ENCODE measurements at places on chromosomes 3 and 15.

DNA sequence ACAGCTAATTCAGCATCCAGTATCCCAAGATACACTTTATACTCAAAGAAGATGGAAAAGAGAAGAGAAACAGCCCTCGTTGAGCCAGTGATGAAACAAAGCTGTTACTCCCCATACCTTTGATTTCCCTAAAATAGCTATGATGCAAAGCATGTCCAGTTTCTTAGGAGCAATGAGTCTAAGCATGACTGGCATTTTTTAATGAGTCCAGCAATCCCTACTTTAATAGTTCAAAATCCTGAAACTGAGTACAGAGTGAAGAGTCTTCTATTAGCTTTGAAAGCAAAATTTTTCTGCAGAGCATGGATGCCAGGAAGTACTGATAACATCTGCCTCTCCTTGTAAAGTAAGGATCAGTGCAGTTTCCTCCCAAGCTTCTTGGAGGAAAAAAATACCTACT, 302.7 kb downstream of the IL5RA start:
- DNase-seq: no peak

- no peak for DNase-seq
These were observed 356.3 kb upstream of the PROK2 start for GRCh38 chr3:72141264-72141663.

GRCh38 chr3:190807719-190808375, 54.6 kb downstream of the GMNC start:
- no peak for DNase-seq

DNA sequence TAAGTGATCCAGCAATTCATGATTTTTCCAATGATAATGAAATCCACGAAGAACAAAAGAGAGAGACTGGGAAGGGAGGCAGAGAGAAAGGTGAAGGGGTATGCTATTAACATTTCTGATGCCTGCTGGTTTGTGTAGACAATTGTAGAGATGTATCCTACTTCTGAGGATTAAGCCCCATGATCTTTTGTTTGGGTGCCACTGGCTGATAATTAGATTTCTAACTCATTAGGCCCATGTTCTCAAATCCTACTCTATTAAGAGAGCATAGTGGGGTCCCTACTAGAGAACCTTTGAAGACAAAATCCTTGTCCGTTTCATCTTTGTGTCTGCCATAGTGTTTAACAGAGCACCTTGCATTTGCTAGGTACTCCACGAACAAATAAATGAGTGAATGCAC, 2.7 kb upstream of the GNB4 start:
- no peak for DNase-seq

DNA sequence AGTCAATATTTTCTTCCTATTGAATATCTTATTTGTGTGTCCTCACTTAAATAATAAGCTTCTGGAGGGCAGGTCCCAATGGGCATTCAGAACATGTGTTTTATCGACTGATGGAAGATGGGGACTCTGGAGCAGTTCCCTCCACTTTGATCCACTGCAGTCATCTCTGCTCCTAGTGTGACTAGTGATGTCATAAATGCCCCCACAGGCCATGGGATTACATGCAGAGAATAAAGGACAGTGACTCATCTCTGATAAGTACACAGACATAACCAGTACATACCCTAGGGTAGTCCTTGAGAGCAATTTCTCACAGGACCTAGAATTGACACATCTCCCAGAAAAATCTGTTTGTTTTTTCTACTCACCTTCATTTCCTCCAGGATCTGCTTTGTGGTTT, 49.4 kb upstream of the FMN1 start:
- no peak for DNase-seq

DNA sequence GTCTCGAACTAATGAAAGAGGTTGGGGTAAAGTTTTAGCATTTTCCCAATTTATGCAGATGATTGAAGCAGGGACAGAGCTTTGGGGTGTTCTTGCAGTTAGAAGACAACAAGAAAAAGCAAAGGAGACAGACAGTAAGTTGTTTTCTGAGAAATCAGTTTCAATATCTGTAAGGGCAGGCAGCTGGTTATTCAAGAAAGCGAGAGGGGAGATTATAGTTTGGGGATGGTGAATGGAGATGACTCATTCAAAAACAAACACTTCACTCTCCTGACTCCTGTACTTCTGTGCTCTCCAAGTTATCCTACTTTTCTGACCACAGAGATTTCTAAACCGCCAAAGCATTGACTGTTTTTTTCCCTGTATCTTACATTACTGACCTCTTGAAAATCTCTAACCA, 352.0 kb downstream of the GAP43 start:
- no peak for DNase-seq

- no peak for DNase-seq
These were observed 2.5 kb downstream of the HYAL2 start for GRCh38 chr3:50319894-50320625.

- no peak for DNase-seq
These were observed 113.8 kb upstream of the STRIT1 start for GRCh38 chr3:155407331-155407730.

GRCh38 chr15:26128611-26129140, 265.5 kb upstream of the ATP10A start:
- DNase-seq: no peak

DNA sequence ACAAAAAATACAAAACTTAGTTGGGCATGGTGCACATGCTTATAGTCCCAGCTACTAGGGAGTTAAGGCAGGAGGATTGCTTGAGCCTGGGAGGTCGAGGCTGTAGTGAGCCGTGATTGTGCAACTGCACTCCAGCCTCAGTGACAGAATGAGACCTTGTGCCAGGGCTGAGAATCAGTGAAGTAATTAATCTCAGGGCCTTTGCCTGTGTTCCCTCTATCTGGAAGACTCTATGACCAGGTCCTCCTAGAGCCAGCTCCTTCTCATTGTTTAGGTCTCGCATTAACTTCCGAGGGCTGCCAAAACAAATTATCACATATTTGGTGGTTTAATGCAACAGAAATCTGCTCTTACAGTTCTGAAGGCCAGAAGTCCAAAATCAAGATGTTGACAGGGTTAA, 41.4 kb upstream of the FLNB start:
- DNase-seq: no peak

DNA sequence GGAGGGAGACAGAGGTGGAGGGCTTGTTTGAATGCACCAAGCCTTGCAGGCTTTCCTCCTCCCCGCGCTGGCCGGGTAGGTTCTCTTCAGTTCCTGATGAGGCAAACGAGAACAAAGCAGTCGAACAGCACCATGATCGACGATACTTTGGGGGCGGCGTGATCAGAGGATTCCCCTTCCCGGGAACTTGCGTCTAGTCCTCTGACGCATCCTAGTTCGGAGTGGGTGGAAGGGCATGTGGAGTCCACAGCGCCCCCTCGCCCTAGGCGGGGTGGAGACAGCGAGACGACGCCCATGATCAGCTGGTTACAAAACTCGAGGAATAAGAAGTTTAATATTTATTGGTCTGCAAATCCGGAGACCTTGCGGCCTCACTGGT, 452 bp upstream of the SV2B start:
- DNase-seq: peak; percentile 17

DNA sequence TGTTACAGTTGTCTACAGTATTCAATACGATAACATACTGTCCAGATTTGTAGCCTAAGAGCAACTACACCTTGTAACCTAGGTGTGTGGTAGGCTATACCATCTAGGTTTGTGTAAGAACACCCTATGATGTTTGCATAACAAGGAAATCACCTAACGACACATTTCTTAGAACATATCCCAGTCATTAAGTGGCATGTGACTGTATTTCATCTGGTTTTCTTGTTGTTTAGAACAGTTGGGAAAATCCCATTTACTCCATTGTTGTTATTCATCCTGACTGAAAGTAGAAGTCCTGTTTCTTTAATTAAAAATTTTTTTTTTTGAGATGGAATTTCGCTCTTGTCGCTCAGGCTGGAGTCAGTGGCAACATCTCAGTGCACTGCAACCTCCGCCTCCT, 31.3 kb downstream of the LRRC28 start:
- no peak for DNase-seq

DNA sequence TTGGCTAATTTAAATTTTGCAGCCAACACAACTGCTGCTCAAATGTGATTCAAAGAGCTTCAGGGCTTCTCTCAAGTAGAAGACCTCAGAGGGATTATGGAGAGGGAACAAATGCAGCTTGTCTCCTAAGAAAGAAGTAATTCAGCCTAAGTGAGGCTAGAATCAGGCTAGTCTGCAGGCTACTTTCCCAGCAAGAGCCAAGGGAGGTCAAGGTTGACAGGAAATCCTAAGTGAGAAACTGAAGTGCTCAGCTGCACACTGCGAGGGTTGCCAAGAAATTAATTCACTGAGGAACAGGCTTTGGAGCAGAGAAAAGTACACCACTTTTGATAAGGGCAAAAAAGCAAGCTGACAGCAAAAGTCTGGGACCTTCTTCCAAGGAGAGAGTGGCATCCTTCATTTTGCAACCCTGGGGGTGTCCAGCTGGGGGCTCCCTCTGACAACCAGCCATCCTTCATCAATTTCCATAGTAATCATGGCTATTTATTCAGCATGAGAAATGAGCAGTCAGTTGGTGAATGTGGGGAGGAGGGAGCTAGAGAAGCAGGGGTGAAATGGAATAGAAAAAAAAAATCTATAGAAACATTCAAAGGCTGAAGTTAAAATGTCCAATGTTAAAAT, 646.4 kb upstream of the ADAMTS9 start:
- no peak for DNase-seq

GRCh38 chr3:79551321-79551892, 216.4 kb downstream of the ROBO1 start:
- no peak for DNase-seq

GRCh38 chr15:67241132-67241855, 13.2 kb downstream of the AAGAB start:
- DNase-seq: no peak

GRCh38 chr3:125055331-125055912, 375 bp downstream of the HEG1 start:
- DNase-seq: peak; percentile 17

DNA sequence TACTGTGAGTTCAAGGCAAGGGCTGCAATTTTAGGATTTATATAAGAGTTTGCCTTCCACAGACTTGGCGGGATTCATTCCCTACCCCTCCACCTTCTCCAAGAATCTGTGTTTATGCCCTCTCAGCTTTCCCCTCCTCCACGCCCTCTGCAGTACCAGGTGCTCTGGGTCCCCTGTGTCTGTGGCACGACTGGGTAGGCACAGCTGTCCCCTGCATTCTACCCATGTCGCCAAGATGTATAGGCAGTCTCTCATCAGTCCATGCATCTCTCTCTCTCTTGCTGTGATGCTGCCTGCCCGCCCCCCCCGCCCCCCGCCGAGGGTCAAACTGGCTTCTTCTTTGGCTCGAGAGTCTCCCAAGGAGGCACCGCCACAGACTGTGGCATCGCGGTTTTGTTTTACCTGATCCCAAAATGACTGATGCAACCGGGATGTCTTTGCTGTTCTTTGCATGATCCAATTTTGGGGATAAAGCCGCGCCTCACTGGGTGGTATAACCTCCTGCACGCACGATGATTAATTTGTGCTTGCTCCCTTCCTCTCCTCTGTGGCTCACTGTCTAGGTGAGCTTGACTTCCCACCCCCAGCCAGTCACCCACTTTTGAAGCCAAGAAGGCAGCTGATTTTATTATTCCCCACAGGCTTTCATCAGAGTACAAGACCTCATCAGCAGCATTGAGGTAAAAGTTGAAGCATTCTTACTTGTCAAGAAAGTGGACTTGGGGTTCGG, 43.7 kb downstream of the EFCAB12 start:
- no peak for DNase-seq

- DNase-seq: no peak
These were observed 6.3 kb downstream of the BNC1 start for GRCh38 chr15:83278191-83278590.

DNA sequence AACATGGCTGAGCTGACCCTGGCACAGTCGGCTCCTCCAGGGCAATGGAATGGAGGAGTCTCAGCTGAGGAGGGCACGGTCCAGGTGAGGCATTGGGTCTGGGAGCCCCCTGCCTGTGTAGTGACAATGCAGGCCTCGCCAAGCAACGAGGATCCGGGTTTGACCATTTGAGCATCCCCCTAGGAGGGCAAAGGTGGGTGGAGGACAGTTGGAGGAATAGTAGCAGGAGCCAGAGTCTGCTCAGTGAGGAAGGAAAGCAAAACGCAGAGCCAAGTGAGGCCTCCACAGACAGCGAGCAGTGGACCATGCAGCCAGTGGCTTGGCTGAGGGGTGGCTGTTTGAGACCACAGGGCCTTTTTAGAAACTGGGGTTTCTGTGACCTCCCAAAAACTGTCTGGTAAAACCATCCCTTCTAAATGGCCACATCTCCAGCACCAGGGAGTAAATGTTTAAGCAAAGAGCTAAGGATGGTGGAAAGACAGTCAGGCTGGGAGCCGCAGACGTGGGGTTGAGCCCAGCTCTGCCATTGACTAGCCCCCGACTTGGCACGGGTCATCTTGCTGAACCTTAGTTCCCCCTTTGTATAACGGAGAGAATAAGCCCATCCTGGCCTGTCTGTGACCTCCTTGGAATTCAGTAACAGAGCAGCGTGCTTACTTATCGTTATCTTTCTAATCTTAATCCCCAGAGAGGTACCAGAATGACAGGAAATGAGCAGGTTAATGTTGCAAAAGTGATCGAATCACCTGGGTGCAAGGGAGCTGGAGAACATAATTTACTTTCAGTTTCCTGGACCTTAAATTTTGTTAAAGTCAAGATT, 46.8 kb downstream of the CMTM6 start:
- no peak for DNase-seq

DNA sequence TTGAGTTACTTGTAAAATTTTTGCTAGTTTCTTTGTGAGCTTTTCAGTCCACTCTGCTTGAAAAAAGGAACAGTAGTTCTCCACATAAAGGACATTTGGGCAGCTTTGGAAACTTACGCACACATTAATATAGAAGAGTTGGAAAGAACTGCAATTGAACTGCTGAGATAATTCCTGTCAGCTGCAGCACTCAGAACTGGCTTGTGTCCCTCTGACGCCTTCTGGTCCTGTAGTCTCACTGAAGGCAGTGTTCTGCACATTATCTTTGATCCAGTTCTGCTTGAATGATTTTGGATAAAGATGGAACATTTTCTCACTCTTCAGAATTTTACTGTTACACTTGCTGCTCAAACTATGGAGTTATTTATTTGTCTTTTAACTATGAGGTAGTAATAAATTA, 901.9 kb downstream of the OTOL1 start:
- no peak for DNase-seq

- no peak for DNase-seq
These were observed 15.1 kb downstream of the KLHL24 start for GRCh38 chr3:183650554-183650953.

GRCh38 chr3:115293321-115293720, 146.2 kb upstream of the ZBTB20 start:
- no peak for DNase-seq

GRCh38 chr3:64612082-64612860, 75.5 kb downstream of the ADAMTS9 start:
- no peak for DNase-seq
